ENCODE measurements at places on chromosomes 3 and 15.

DNA sequence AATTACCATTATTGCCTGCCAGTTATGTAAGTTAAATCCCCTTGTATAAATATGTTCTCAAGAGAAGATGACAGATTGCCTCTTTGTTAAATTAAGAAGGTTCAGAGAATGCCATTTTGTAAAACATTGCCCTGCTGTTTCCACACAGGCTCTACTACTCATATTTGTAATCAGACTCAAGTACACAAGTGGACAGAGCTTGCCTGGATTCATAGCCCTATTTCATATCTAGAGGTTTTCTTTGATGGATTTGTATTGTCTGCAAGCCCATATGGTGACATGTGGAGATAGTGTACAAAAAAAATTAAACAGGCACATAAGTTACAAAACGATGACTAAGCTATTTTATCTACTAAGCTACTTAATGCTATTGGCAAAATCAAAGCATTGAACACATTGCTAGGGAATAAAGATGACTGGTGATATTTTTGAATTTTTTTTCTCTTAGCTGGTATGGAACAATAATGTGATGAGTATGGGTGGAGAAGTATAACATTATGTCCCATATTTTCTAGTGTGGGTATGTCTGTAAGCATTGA, 1286.6 kb upstream of the ALCAM start:
- DNase-seq, result no peak

- no peak for DNase-seq
These were observed 22.5 kb downstream of the DMXL2 start for GRCh38 chr15:51600114-51600513.

GRCh38 chr3:27378331-27378730, 9.1 kb upstream of the NEK10 start:
- DNase-seq, result no peak

GRCh38 chr3:81947359-81947758, 185.9 kb upstream of the GBE1 start:
- DNase-seq, result no peak

GRCh38 chr3:85939074-85939482, 980.3 kb downstream of the CADM2 start:
- DNase-seq, result no peak

- no peak for DNase-seq
These were observed 632.0 kb downstream of the NSUN3 start for GRCh38 chr3:94694894-94695293.

GRCh38 chr15:40863660-40864270, 10.3 kb downstream of the RHOV start:
- no peak for DNase-seq

- DNase-seq, result no peak
These were observed 1004.3 kb upstream of the SEMA6D start for GRCh38 chr15:46713045-46713444.

- DNase-seq, result no peak
These were observed 20.3 kb downstream of the PLSCR2 start for GRCh38 chr3:146449076-146449475.

DNA sequence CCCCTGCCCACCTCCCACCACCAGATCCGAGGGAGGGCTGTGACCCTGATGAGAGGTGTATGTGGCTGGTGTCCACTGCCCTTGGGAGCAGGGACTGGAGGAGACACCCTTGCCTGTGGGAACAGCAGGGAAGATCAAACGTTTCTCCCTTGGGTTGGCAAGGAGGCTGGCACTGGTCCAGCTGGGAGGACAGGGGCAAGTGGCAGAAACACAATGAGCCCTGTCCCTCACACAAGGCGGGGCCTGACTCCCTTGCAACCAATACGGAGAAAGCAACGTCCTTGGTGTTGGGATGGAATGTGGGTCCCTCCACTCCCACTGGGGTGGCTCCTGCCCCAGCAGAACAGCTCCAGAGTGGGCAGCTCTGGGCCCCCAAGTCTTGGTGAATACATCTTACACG, 5.2 kb downstream of the HYAL2 start:
- no peak for DNase-seq

DNA sequence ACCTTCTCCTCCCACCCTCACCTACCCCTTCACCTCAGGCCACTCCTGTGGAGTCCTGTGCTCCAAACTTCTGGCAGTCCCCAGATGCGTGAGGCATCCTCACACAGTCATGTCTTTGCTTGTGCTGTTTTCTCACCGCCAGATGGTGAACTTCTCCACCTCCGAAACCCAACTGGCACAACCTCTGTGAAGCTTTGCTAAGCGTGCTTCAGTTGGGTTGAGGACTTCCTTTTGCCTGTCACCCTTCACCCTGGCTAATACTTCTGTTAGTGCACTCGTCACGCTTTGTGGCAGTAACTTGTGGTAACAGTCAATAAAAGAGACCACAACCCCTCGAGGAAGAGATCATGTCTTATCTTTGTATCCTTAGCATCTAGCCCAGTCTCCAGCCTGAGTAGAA, 42.0 kb upstream of the SKOR1 start:
- no peak for DNase-seq

DNA sequence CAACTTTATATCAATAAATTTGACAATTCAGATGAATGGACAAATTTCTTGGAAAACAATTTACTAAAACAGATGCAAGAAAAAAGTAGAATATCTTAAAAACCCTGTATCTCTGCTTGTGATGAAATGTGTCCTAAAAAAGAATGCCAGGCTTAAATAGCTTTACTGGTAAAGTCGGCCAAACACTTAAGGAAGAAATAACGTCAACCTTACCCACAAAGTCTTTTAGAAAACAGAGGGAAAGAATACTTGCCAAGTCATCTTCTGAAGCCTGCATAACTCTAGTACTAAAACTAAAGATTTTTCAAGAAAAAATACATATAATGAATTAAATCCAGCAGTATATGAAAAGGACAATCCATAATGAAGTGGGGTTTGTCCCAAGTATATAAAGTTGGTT, 111.1 kb downstream of the RASA2 start:
- no peak for DNase-seq
